ENCODE measurements at places on chromosomes 7 and 10.
A peak's percentile ranks its signal among the peaks of the same experiment; 100 is the strongest.

GRCh38 chr7:4958477-4959301, at the start of gene MMD2:
Gene MMD2 (minus strand): TSS chr7:4959187. CDS start chr7:4959017, 170 bp downstream.
- DNase-seq, result no peak

GRCh38 chr10:118729641-118730258, 25.0 kb downstream of the CACUL1 start:
- DNase-seq, result no peak

- no peak for DNase-seq
These were observed 76.5 kb upstream of the DDC start for GRCh38 chr7:50641442-50642405.

DNA sequence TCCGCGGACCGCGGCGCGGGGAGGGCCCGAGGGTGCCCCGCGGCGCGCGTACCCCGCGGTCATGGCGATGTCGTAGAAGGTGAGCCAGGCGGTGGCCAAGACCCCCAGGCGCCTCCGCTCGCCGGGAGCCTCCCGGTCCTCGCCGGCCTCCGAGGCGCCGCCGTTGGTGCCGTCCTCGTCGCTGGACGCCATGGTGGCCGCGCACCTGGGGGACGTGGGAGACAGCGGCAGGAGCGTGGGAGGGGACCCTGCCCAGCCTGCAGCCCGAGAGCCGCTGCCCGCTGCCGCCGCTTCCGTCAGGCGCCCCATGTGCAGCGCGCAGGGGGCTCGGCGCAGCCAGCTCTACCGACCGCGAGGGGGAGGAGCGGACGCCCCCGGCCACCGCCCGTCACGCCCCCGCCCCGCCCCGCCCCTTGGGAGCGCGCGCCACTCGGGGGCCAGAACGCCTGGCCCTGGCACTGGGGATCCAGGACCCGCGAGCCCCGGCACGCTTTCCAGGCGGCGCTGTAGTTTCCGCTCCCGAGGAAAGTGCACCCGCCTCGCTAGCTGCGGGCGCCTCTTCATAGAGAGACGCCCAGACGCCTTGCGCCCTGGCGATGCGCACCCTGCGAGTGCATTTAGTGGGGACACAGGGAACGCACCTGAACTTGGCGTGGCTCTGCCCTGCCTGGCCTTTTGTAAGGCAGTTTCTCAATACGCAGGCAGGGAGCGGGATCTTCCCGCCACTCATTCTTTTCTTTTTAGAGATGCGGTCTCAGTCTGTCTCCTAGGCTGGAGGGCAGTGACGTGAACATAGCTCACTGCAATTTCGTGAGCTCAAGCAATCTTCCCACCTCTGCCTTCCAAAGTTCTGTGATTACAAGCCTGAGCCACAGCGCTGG, at the start of gene HACD1:
TSS of gene HACD1 (minus strand) at position 344 of the 881 bp plus-strand sequence. CDS start at position 309, 35 bp downstream.
- DNase-seq, result no peak

GRCh38 chr7:113301141-113301540, 182.8 kb upstream of the SMIM30 start:
- DNase-seq, result no peak

GRCh38 chr7:1639071-1639470, 31.0 kb upstream of the ELFN1 start:
- no peak for DNase-seq

- DNase-seq, result peak; percentile 75
These were observed 39.0 kb downstream of the CDH23 start for GRCh38 chr10:71435571-71436267.

GRCh38 chr10:123911866-123912265, 20.3 kb upstream of the CPXM2 start:
- no peak for DNase-seq

- no peak for DNase-seq
These were observed 570.1 kb upstream of the MGMT start for GRCh38 chr10:128896963-128897362.

- no peak for DNase-seq
These were observed 5.9 kb downstream of the MGMT start for GRCh38 chr10:129472696-129473555.

DNA sequence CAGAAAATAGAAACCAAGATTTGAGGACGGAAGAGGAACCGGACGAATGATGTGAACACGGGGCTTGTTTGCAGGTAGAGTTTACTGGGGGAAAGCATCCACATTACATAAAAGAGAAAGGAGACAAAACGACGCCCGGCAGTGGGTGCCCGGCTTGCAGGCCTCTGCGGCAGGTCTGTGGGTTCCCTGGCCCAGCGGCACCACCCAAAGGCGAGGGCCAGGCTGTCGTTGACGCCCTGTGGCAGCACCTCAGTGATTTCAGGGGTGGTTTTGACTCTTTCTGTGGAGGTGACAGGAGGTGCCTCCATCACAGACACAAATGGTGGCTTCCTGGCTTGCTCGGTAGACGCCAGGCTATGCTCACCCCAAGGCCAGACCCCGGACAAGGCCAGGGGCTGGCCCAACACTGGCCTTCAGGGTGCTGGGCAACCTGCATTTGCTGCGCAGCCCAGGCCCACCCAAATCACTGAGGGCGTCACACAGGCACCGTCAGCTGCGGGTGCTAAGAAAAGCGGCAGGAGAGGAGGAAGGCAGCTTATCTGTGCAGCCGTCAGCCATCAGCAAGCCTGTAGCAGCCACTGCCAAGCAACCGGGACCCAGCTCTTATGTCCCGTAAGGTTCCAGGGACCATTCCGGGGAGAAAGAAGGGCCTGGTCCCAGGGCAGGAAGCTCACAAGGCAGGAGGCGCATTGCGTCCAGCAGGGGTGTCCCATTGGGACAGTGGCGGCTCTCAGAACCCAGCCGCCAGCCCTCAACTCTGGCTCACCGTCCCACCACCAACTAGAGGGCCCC, 230.3 kb downstream of the PTPRN2 start:
- DNase-seq, result peak; percentile 86

GRCh38 chr7:55965100-55965470, 700 bp downstream of the NIPSNAP2 start:
- DNase-seq, result no peak

DNA sequence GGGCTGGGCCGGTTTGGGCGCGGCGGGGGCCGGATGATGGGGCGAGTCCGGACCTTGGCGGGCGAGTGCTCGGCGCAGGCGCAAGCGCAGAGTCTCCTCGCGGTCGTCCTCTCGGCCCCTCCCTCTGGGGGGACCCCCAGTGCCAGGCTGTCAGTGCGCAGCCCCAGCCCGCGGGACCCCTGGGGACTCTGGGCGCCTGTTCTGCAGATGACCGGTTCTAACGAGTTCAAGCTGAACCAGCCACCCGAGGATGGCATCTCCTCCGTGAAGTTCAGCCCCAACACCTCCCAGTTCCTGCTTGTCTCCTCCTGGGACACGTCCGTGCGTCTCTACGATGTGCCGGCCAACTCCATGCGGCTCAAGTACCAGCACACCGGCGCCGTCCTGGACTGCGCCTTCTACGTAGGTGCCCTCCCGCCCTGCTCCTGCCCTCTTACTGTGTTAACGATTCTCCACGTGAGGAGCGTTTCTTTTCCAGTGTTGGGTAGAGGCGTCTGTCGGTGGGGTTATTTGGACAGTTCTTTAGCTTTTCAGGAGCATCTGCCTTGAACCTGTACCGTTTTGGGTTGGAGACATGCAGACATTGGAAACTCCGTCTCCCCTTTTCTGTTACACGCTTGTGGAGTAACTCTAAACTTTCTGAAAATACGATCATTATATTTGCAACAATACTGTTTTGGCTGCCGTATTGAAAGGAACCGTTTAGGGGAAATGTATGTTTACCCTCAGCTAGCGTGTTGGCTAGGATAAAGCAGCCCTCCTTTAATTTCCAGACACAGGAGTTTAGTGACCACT, 706 bp downstream of the BUB3 start:
- DNase-seq, result no peak

- no peak for DNase-seq
These were observed 18.5 kb upstream of the ZNF680 start for GRCh38 chr7:64581391-64581790.

- DNase-seq, result no peak
These were observed 225.4 kb downstream of the PAXIP1 start for GRCh38 chr7:154777489-154777888.

- no peak for DNase-seq
These were observed 51.1 kb upstream of the EBF3 start for GRCh38 chr10:130015075-130015695.

DNA sequence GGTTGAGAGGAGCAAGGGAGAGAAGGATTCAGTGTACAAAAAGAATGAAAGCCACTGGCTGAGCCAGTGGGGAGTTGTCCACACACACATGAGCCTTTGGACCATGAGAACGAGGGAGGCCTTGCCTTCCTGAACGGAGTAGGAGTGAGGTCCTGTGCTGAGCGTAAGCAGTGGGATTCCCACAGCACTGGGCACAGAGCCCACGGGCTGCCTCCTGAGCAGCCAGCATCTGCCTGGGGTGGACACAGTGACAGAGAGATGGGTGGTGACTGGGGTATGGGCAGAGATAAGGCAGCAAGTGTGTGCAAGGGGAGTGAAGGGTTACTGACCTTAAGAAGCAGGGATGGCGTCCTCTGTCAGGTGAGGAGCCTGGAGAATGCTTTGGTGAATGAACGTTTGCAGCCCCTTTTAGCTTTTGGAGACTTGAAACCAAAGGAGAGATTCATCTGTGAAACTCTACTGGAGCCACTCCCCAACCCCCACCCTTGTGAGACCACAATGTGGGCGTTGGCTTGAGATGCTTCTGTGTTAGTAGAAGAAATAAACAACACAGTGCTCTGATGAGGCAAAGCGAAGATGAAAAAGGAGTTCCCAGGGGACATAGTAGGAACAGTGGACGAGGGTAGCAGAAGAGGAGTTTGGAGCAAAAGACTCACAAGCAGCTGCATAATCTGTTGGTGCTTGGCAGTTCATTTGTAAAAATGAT, 56.5 kb downstream of the FIGNL1 start:
- no peak for DNase-seq

DNA sequence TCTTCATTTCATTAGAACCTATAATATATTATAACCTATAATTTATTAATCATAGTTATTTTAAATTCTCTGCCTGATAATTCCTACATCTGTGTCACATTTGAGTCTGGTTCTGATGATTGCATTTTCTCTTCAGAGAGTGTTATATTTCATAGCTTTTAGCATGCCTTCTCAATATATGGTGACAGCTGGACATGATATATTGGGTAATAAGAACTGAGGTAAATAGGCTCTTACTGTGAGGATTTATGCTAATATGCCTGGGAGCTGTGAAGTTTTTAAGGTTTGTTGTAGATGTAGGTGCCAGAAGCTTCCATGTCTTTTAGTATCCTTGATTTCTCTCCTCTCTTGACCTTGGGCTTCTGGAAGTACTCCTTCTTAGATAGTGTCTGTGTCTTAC, 325.9 kb upstream of the SEMA3D start:
- no peak for DNase-seq

DNA sequence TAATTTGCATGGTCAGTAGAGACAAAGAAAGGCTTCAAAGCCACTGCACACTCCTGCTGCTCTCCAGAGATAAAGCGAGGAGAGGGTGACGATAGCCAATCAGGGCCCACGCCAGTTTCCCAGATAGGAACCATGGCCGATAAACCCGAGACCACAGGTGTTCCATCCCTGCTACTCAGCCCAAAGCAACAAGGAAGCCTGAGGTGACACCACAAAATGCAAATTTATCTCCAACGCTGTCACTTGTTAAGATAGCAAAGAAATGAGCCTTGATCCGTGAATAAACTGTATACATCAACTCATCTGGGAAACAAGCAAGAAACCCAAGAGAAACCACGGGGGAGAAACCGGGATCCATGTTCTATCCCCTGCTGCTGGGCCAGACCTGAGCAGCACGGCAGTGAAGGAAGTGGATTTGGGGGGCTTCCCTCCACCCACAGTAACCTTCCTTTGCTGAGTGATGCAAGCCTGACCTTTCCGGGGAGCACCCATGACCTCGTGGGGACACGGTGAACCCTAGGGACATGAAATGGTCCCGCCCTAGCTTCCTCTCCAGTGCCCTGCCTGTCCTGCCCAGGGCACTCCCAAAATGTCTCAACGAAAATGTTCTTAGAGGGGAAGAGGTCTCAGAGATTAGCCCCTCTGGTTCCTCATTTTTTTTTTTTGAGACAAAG, 164.6 kb downstream of the PTPRN2 start:
- peak; percentile 22 for DNase-seq

- DNase-seq, result no peak
These were observed 224.5 kb downstream of the PCDH15 start for GRCh38 chr10:54576541-54576940.

All from mesenteric fat pad (tissue), 1 donor.